Fibroblast of skin of back (primary cell): ENCODE measurements at places on chromosomes 7 and 10.

- DNase-seq = no peak
Measured at GRCh38 chr10:46995234-46995633, 84.0 kb downstream of the PTPN20 start.

DNA sequence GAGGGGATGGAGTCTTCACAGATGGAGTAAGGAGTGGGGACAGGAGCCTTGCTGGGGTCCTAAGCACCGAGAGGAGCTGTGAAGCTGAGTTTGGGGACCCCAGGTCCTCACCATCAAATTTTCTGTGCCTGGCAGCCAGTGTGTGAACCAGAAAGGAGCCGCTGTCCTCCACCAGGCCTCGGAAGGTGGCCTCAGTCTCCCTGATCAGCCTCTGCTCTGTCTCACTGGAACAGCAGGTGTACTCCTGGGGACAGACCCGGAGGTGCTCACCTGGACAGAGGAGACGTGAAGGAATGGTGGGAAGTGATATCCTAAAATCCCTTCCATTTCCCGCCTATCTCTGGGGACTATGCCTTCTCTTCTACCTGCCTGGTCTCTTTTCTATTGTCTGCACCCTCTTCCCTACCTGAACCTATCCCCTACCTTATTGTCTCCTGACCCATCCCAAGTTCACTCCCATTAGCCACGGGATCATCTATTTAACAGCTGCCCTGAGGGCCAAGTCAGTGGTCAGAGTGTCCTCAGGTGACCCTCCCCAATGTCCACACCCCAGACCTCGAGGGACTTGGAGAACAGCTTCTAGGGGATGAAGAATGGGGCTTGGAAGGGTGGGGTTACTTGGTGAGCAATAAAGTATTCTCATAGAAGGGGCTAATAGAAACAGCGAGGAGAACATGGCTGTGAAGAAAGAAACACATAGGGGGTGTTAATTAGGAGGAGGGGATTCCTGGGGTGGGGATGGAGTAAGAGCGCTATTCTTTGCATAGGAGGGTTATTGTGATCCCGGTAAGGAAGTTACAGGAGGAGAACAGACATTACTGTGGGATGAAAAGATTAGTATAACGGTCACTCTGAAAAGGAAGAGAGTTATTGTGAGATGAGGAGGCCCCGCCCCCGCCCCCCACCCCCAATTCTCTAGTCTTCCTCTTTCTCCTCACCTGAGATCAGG lies 811 bp downstream of the GPC2 start:
- no peak for DNase-seq

- peak; percentile 96 for DNase-seq
Measured at GRCh38 chr7:1512781-1513656, 8.8 kb upstream of the INTS1 start.

GRCh38 chr7:1749864-1750466 lies 79.9 kb downstream of the ELFN1 start:
- DNase-seq = peak; percentile 8

DNA sequence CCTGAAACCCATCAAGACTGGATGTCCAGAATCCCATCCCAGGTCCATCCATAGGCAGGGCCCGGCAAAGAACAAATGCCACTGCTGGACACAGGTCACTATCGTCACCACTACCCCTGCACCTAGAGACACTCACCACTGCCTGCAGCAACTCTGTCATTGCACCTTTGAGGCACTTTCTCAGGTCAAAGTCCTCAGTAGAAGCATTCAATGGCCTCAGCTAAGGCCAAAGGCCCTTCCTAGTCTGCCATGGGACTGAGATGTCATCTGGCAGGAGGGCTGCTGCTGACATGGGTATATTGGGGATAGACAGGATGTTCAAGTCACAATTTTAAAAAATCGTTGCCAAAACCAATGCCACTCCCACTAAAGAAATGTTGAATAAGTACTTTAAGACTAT lies 58.7 kb downstream of the GPAM start:
- DNase-seq = no peak

DNA sequence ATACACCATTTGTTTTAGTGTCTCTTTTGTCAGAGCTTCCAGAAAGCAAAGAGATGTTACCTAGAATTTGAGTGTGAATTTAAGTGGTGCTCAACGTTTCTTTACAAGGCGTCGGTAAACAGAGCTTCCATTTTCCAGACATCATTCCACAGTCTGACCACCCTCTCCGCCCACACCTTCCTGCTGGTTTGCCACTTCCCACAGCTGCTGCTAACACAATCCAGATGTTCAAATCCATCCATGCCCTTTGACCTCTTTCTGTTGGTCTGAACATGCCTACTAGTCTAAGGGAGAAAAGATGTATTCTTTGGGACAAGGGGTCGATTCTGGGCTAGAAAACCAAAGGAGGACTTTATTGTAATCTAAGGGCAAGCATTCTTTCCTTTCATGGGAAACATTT lies 86.1 kb downstream of the FAM107B start:
- DNase-seq = peak; percentile 40

- DNase-seq = no peak
Measured at GRCh38 chr7:148447221-148447849, 143.2 kb upstream of the C7orf33 start.

- DNase-seq = no peak
Measured at GRCh38 chr7:98321301-98321700, 39.8 kb downstream of the BRI3 start.

- peak; percentile 100 for DNase-seq
Measured at GRCh38 chr7:4665661-4666060, 16.4 kb upstream of the FOXK1 start.

GRCh38 chr10:119201233-119201632 lies 6.1 kb upstream of the GRK5 start:
- DNase-seq = no peak

DNA sequence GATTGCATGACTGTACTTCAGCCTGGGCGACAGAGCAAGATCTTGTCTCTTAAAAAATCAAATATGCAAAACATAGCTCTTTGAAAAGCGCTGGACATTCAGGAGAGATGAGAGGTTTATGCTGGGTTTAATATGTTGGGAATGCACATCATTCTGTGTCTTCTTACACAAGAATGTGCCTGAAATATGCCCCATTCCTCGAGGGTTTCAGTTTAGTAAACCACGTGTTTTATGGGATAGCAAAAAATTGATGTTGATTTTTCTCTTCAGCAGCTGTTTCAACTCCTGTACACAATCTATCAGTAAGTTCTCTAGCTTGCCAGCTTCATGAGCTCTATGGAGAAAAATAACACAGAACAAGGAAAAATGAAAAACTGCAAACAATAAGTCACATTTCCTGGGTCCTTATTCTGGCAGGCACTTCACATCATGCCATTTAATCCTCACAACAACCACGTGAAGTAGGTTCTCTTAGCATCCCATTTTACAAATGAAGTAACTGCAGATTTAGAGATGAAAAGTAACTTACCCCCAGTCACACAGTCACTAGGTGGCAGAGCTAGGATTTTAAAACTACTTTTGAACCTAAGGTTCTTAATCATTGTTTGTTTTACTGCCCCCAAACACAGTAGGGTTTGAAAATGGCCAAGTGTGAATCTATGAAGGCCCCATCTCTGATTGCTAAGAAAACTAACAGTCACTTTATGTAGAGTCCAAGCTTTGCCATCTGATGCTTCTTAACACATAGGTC lies 423.6 kb downstream of the PHTF2 start:
- DNase-seq = peak; percentile 82

DNA sequence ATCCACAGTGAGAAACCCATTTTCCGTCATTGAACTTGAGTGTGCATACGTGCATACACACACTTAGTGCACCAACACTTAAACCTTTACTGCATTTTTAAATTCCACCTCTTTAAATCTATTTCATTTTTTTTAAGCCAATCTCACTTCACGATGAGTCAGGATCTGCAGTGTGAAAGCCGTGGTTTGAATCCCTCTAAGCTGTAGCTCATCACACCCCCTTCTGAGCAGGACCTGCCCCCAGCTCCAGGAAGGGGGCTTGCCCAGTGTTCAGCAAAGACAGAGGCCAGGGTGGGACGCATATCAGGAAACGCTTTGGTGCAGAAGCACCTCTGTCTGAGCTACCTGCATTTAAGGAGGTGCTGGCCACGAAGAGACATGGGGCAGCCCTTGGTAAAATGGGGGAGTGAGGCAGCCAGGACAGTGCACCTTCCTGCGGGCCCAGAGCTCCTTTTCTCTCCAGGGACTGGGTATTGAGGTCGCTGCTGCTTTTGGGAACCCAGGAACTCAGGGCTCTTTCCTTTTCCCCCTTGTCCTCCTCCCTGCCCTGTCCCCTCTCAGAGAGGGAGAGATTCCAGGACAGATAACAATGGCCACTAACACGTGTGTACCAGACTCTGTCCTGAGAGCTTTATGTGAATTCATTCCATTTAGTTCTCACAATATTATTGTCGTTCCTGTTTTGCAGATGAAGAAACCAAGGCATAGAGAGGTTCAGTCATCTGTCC lies 21.7 kb downstream of the ZNF316 start:
- no peak for DNase-seq

- DNase-seq = no peak
Measured at GRCh38 chr7:49636400-49636799, 137.0 kb upstream of the VWC2 start.

GRCh38 chr7:50775231-50775630 lies 7.5 kb downstream of the GRB10 start:
- no peak for DNase-seq

- DNase-seq = no peak
Measured at GRCh38 chr10:6170638-6171037, 32.1 kb upstream of the PFKFB3 start.

DNA sequence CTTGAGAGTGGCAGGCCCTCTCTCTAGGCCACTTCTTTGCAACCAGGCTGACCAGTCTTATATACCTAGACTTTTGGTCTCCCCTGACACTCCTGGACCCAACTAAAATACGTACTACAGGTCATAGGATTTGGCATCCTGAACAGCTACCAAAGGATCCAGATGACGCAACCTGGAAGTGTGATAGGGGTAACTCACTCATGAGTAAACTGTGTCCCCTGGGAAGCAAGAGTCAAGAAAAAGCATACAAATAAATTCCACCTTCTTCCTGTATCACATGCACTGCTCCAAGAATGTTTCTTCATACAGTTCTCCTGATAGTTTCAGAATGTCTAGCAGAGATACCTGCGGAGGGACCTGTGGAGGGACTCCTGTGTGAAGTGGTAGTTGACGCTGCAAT lies 172.3 kb downstream of the MDFIC start:
- DNase-seq = peak; percentile 11

- no peak for DNase-seq
Measured at GRCh38 chr10:92328993-92329392, 38.0 kb downstream of the MARCHF5 start.

- peak; percentile 74 for DNase-seq
Measured at GRCh38 chr10:94103801-94104221, 110.1 kb downstream of the PLCE1 start.

DNA sequence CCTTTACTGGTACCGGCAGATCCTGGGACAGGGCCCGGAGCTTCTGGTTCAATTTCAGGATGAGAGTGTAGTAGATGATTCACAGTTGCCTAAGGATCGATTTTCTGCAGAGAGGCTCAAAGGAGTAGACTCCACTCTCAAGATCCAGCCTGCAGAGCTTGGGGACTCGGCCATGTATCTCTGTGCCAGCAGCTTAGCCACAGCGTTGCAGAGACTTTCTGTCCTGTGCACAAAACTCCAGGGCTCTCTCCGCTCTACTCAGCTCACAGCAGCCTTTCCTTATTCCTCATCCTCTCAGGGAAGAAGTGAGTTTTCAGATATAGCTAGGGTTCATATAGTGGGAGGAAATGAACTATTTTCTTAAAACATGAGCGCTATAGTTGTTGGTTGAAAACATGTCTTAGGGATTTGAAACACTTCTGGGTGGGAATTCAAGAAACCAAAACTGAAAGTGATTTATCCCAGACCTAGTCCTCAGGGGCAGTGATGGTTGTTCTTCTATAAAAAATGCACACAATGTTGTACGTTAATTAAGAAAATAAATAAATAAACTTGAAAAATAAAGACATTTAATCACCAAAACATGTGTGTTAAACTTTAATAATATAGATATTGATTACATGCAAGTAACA lies 150.2 kb upstream of the PRSS58 start:
- DNase-seq = no peak

DNA sequence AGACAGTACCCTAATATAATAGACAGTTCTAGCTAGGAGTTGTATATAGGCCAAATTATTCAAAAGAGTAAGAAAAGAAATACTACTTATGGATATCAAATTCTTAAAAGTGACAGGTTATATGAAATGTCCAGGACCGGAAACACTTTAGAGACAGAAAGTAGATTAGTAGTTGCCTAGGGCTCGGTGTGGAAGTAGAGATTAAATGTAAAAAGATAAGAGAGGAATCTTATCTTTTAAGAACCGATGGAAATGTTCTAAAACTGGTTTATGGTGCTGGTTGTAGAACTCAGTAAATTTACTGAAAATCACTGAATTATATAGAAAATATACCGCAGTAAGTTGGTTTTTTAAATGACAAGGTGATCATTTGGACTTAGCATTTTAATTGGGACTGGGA lies 147.5 kb upstream of the ASAH2 start:
- no peak for DNase-seq

GRCh38 chr10:28295336-28295735 lies 7.5 kb downstream of the MPP7 start:
- peak; percentile 48 for DNase-seq

DNA sequence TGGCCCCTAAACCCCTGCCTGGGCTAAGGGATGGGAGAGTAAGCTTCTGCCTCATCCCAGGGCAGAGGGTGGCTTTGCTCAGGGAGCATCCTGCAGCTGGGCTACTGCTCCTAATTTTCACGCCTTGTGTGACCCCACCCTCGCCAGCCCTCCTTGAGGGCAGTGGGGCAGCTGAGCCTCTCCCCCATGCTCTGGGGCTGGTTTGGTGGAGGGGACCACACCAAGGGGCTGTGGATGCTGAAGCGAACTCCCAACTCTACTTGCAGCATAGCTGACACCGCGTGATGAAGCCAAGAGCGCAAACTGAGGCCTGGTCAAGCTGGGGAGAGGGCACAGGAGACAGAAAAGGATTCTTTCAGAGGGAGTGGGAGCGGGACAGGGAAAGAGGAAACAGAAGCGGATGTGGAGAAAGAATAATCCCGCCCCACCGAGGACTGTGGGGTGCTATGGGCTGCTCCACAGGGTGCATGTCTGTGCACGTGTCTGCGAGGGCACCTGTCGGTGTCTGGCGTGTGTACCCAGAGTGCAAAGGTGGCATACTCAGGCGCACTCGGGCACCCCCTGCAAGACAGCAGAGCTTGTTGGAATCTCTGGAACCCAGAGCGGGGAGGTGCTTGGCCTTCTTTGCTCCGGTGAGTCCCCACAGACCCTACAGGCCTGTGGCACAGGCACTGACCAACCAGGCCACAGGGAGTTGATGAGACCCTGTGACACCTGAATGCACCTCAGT lies 19.4 kb upstream of the RASGEF1A start:
- DNase-seq = no peak

DNA sequence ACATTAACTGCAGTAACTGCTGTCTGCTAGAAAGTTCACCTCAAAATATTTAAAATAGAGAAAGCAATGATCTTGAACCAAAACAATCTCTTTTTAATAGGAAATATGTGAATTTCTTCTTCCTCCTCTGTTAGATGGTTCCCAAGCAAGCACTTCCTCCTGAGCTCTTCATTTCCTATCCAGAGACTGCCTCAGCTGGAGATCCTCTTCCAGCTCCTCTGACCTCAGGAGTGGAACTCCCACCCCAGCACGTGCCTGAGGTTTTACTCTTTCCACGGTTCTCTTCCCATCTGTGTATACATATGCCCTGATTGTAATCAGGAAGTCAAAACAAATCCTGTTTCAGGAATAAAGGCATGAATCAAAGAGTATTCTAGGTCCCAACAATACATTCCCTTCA lies 5.6 kb downstream of the DENND11 start:
- no peak for DNase-seq

GRCh38 chr10:56095506-56096225 lies 265.4 kb downstream of the ZWINT start:
- no peak for DNase-seq
